Stimulated activated naive CD8-positive, alpha-beta T cell treated with anti-CD3 and anti-CD28 coated beads, Interleukin-15, Interleukin-2, amounts not matched to agents 100 U/mL and 50 U/mL, for 24 hours (primary cell): ENCODE measurements at places on chromosomes 4 and X.

- no peak for DNase-seq
Observed at GRCh38 chr4:188266386-188266785, 127.1 kb downstream of the TRIML1 start.

DNA sequence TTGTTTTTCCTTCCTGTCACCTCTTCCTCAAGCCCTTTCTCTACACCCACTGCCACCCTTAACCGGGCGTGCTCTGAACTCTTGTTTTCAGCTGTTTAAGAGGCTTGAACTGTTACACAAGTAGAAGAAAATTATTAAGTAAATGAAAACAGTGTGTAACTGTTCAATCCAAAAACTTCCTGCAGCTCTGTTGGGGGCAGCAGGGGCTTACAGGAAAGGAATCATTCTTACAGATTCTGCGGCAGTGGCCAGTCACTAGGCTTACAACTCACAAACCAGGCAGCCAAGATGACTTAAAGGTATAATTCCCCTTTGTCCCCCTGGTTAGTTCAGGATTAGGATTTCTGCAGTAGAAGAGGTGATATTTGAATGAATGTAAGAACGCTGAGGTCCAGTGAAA is 70.2 kb upstream of the ETNPPL start:
- DNase-seq: no peak

GRCh38 chrX:118189628-118190027 is 73.0 kb upstream of the KLHL13 start:
- no peak for DNase-seq

DNA sequence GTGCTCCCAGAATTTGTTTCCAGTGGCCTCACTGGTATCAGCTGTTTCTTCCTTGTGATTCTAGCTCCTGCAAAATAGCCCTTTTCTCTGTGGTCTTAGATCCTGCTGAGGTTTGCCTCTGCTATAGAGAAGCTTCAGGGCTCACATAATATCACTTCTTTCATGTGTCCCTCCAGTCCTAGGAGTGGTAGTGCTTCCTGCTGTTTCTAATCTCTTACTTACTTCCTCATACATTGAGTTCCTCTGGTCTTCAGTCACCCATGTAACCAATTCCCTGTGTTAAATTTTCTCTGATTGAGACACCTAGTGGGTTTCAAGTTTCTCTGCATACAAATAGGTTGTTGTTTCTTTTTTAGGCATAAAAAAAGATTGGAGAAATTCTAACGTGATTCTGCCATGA is 1567.9 kb downstream of the ARAP2 start:
- no peak for DNase-seq

DNA sequence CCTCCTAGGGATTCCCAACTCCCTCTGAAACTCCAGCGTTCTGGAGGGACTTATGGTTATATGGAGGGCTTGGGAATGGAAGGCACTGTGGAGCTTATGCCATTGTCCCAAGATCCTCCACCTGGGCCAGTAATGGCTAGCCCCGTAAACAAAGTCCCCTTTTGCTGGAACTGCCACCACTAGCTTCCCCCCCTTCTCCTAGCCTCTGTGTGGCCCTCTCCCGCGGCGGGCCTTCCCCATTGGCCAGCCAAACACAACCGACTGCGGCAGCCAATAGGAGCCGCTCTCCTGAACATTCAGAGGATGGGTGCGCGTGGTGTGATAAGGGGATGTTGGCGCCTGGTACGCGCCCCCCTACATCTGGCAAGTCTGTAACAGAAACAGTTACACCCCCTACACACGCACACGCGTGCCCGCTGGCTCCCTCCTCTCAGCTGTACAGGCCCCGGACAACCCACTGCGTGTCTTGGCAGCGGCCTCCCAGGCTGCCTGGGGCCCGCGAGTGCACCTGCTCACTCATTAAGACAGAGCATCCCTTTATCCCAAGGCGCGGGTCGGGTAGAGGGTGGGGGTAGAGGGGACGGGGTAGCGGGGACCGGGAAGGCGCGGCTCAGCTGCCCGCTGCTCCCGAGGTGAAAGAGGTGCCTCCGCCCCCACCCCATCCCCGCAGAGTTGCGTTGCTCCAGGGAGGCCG is 863 bp upstream of the RAB33A start:
- DNase-seq: peak; percentile 70
